Dermis lymphatic vessel endothelial cell (primary cell): ENCODE measurements at places on chromosomes 5 and 9. TPM values are rescaled to one million over a fixed set of nuclear protein-coding genes. Genes with fewer than 3 reads are reported as not detected.

TAF11L10 gene
- total RNA-seq, result not detected in 2 replicates

CARD9 gene
- total RNA-seq, result 0.09 and 0.43 TPM in 2 replicates

PCDHA9 gene
- under 0.01 and 0.09 TPM in 2 replicates for total RNA-seq

FCN2 gene
- total RNA-seq, result not detected in 2 replicates

AGXT2 gene
- total RNA-seq, result not detected in 2 replicates

MCIDAS gene
- total RNA-seq, result not detected in 2 replicates

CTXN3 gene
- total RNA-seq, result not detected in 2 replicates

PNPLA7 gene
- 0.34 and 0.65 TPM in 2 replicates for total RNA-seq

PCDHB5 gene
- total RNA-seq, result 0.43 and 0.87 TPM in 2 replicates
